ENCODE measurements at places on chromosomes 11 and 22.

- no peak for DNase-seq
These were observed 501.7 kb downstream of the INSC start for GRCh38 chr11:15616130-15617105.

DNA sequence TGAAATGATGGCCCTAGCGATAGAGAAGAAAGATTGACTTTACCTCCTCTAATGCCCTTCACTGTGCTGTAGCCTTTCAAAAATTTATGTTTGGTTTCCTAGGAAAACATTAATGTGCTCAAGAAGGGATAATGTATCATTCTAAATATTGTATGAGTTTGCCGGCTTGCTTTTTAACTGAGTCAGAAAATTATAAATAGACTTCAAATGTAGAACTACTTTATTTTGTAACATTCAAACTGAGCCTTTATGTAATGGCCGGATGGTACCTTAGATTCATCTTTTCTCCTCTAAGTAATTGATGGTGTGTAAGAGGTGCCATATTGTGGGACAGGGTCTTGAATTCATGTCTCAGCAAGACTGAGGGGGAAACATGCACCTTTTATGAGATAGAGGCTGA is 57.7 kb downstream of the BID start:
- no peak for DNase-seq

DNA sequence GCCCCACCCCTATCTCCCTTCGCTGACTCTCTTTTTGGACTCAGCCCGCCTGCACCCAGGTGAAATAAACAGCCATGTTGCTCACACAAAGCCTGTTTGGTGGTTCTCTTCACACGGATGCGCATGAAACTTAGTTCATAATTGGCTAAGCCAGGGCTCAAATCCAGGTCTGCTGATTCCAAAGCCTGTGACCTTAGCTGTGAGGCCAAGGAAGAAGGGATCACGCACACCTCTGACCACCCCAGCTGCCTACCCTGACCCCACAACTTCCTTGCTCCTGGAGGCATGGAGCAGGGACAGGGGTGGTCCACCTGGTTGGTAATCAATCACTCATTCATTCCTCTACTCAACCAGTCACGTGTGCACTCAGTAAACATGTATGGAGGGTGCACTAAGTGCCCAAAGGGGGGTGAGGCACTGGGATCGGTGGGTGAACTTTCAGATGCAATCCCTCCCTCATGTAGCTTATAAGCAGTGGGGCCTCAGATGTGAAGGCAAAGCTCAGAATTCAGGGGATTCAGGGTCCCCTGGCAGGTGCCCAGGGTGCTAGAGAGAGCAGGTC is 10.3 kb downstream of the FXYD2 start:
- DNase-seq, result no peak

- DNase-seq, result no peak
These were observed 32.1 kb downstream of the ENDOD1 start for GRCh38 chr11:95121698-95122097.

- no peak for DNase-seq
These were observed 7.2 kb downstream of the SHISA8 start for GRCh38 chr22:41907436-41908401.

GRCh38 chr11:44577231-44577830 is 11.9 kb downstream of the CD82 start:
- DNase-seq, result no peak

GRCh38 chr22:43226377-43227238 is 39.7 kb upstream of the TTLL12 start:
- DNase-seq, result no peak

DNA sequence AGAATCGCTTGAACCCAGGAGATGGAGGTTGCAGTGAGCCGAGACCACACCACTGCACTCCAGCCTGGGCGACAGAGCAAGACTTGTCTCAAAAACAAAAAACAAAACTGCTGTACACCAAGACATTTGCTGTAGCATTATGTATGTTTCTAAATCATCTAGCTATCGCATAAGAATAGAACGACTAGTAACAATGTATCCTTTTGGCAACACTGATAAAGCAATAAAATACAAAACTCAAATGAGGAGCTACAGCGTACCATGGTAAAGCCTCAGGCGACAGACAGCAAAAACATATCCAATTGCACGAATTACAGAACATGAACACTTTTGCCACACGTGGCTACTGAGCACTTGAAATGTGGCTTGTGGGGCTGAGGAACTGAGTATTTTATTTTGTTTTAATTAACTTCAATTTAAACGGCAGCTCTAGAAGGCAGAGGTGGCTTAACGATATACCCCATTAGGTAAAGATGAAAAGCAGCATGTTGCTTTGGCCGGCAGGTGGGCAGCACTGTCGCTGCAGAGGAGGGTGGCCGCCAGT is 2.3 kb downstream of the TUBGCP6 start:
- DNase-seq, result no peak

DNA sequence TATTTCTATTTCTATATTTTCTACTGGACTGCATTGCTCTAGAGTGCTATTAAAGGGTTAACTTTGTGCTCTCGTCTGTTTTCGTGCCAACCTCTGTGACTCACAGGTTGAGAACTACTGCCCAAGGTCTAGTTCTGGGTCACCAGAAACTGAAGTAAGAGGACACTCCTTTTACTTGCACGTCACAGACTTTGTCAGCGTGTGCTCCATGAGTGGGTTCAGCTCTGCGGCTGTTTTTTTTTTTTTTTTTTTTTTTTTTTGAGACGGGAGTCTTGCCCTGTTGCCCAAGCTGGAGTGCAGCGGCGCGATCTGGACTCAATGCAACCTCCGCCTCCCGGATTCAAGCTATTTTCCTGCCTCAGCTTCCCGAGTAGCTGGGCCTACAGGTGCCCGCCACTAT is 49.8 kb downstream of the CLMP start:
- peak; percentile 8 for DNase-seq

- DNase-seq, result no peak
These were observed 1045.8 kb downstream of the BRD1 start for GRCh38 chr22:48781868-48782267.

DNA sequence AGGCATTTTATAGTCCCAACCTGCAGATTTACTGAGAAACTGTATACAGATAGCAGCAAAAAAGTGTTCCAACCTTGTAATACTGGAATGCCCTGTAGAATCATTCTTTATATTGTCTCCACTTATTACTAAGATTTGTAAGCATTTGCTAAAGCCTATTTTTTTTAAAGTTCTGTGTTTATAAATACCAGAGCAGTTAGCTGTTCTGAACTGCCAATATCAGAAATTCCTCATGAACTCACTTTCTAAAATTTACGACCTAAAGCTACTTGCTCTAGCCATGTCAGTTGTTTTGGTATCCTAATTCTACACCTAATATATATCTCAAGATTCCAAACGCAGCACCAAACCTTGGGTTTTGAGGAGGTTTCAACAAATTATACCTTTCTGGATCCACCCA is 103.2 kb downstream of the C11orf65 start:
- DNase-seq, result no peak

- no peak for DNase-seq
These were observed 157.0 kb upstream of the TIMP3 start for GRCh38 chr22:32644252-32645100.

Measured in NCI-H1694 treated with DMSO at 0.1 percent for 48 hours (cell line).